Muscle of arm (tissue), 14 donors: ENCODE measurements at places on chromosomes 3 and 15.

- no peak for DNase-seq
Observed at GRCh38 chr15:63407612-63408011, 26.0 kb upstream of the CA12 start.

DNA sequence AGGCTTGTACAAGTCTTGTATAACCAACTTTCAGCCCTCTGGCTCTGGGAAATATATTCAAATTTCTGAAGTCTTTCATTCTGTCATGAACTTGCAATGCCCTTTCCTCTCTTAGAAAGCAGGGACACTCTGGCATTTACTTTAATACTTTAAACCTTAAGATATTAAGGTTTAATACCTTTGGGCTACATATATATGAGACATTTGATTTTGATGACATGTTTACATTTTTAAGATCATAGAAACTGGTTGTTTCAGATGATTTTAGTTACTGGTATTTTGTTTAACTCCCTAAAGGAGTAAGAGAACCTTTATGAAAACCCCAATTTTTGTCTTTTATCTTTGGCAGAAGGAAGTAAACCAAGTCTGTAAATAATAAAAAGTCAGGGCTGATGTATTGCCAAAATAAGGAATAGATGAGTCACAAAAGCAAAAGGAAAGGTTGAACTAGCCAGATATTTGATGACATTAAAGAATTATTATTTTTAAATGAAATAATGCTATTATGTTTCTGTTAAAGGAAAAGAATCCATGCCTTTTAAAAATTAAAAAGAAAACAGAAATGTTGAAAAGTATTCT, 579.0 kb upstream of the CBLB start:
- DNase-seq, result no peak

DNA sequence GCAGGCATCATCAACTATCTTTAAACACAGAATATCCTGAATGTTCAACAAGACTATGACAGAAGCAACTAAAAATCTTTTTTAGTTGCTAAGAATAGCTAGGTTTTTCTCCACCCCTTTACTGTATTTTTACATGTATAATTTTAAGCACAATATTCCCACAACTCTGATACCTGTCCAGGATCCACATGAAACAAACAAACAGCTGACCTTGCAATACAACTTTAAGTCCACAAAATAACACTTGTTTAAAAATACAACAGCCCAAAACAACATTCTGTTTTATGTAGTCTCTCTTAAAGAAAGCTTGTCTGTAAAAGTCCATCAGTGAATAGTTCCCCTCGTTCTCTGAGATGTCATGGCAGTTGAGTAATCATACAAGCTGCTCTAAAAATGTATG, 41.1 kb downstream of the IFT57 start:
- no peak for DNase-seq

- DNase-seq, result no peak
Observed at GRCh38 chr15:62739082-62739481, 303.5 kb upstream of the TPM1 start.
